A549 treated with Mapracorat at 1 μM for 4 hours (cell line): ENCODE measurements at places on chromosomes 13 and 19. TPM values are rescaled to one million over a fixed set of nuclear protein-coding genes. Genes with fewer than 3 reads are reported as not detected.

Gene HSPB6
- total RNA-seq = 0.12 to 0.28 TPM (median 0.19 TPM) in 3 of 5 replicates, not detected in the others

Gene CDX2
- 0.57 to 1.4 TPM (median 0.60 TPM) in 5 replicates for total RNA-seq

Gene ZFP14
- 1.4 to 2.6 TPM (median 2.3 TPM) in 5 replicates for total RNA-seq

Gene ZNF547
- 0.85 to 1.5 TPM (median 1.4 TPM) in 5 replicates for total RNA-seq

Gene NFIC
- 36.1 to 51.1 TPM (median 44.7 TPM) in 5 replicates for total RNA-seq

Gene RFPL4A
- 0.35 to 0.58 TPM (median 0.41 TPM) in 5 replicates for total RNA-seq

Gene PSG4
- total RNA-seq = 0.64 to 0.89 TPM (median 0.74 TPM) in 5 replicates

Gene TMIGD2
- not detected in 5 replicates for total RNA-seq
